ENCODE measurements at places on chromosomes 2 and 18. TPM values are rescaled to one million over a fixed set of nuclear protein-coding genes. Genes with fewer than 3 reads are reported as not detected.

GRCh38 chr2:236674238-236674637, 104.6 kb downstream of the ACKR3 start:
- no peak for DNase-seq

ORC2 gene
- 28.4 TPM for total RNA-seq

DNA sequence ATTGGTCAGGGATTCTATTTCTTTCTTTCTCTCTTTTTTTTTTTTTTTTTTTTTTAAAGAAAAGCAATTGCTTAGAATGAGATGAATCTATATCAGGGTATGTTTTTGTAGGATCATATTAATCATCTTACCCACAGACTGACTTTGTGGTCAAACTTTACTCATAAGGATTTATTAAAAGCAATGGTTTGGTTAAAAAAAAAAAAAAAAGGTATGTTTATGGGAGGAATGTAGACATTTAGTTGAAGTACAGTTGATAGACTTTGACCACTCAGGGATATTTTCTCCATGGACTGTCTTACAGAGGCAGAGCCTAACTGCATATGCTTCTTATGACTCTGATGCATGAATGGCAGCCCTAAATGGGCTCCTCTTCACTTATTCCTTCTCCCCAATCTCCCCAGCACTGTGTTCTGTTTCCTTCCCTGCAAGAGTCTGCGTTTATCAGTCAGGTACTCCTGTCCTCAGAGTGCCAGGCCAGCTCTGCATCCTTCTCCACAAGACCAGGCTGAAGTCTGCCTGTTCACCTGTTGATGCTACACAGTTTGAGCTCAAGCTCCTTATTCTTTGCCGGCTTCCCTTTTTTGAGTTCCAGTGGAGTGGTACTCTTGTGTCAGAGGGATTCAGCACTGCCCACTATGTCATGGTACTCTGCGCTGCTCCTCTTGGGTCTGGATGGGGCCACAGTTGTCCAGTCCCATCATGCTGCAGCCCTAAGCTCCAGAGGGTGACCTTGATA, 24.3 kb downstream of the CRIM1 start:
- DNase-seq, result no peak

- no peak for DNase-seq
These were observed 21.3 kb upstream of the ACKR3 start for GRCh38 chr2:236548179-236548921.

IL18R1 gene
- total RNA-seq, result 35.5 TPM
